ENCODE measurements at places on chromosomes 4 and X.

DNA sequence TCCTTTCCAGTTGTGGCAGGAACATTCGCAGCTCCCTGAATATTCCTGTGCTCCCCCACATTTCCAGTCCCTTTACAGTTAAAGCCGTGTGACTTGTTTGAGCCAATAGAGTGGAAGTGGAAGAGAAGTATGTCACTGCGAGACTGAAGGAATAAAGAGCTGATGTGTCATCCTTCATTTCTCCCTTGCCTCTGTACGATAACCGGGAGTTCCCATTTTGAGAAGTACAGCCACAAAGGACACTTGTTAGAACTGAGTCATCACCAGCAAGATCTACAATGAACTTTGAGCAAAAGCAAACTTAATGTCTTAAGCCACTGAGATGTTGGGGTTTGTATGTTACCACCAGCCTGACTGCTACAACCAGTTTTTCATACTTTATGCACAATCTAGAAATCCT, 92.3 kb downstream of the SPRY1 start:
- DNase-seq: no peak

DNA sequence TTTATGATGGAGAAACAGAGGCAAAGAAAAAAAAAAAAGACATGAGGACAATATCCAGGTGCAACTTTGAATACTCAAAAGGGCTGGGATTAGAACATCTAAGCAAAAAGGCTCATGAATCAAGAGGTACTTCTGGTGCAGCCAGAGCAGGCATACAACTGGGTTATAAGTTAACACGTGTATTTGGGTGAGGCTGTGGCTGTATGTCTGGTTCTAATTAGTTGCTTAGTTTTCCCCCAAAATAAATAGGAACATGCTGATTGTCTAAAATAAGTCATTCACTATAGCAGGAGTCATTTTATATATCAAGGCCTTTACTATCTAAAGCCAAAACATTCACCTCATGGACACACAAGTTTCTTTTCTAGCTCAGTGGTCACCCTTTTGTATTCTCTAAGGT, 20.2 kb downstream of the NHS start:
- no peak for DNase-seq

GRCh38 chr4:76802236-76803021, 95.5 kb downstream of the SOWAHB start:
- DNase-seq: no peak

DNA sequence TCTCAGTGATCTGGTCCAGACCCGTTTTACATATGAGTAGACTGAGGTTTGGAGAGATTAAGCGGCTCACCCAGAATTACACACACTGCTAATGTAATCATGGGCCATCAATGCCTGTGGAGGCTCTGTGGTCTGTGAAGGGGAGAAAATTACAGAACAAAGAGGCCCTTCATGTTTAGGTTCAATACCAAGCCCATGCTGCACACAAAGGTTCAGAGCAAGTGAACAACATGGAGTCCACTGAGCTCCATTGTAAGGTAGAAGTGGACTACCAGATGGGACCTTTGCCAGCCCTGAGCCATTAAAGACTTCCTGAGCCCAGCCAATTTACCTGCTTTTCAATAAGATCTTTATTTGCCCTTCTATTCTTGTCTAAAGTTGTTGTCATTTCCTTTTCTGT, 109.8 kb downstream of the LUZP4 start:
- no peak for DNase-seq

GRCh38 chr4:183142571-183143550, 43.8 kb downstream of the WWC2 start:
- no peak for DNase-seq

GRCh38 chrX:15146515-15146914, 123.4 kb downstream of the ASB9 start:
- no peak for DNase-seq

DNA sequence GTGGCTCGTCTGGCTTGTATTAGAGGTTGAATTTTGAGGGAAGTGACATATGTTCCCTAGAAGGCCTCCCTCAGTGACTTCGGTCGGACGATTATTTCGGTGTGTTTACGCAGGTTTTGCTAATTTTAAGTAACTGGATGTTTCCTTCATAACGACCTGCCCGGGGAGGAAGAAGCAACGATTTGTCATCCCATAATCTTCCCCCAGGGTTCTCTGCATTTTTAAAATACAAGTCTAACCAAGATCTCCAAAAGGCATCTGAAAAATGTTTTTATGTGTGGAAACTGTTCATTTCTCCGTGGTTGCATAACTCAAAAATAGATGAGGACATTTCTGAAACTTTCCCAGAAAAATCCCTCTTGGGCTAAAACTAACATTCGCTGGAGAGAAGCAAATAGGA, 195.4 kb downstream of the SHOX start:
- no peak for DNase-seq

DNA sequence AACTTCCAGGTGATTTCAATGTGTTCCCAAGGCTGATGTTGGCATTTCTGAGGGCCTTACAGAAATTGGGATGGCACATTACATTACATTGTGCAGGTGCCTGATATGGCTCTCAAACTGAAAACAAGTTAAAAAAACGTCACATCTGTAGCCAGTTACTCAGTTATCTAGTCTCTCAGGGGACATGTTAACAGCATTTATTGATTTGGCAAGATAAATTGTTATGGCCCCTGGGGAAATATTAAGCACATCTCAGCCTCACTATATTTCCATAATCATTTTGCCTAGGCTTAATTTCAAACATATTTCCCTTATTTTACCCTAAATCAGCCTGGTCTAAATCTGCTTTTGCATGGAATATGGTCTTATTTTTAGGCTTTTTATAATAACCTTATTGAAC, 290.0 kb downstream of the IL15 start:
- no peak for DNase-seq

- no peak for DNase-seq
These were observed 97.1 kb downstream of the ENOX2 start for GRCh38 chrX:130805903-130806302.

DNA sequence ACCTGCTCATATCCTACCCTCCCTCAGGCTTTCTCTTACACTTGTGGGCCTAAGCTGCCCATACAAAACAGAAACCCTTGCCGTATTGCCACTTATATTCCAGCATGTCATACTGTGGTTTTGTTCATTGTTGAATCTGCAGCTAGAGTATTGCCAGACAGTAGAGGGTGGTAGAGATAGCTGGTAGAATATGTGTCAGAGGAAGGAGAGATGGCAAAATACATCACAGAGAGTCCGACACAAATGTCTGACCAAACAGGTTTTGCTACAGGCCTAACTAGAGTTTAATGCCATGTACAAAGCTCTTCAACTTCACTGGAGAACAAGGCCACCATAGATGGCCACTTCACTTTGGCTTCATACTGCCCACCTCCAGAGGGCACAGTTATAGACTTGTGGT, 160.1 kb downstream of the EFHC2 start:
- DNase-seq: no peak

- DNase-seq: no peak
These were observed 327.6 kb upstream of the MAOA start for GRCh38 chrX:43328358-43328946.

GRCh38 chr4:58807843-58808615, 1697.8 kb upstream of the IGFBP7 start:
- DNase-seq: no peak

DNA sequence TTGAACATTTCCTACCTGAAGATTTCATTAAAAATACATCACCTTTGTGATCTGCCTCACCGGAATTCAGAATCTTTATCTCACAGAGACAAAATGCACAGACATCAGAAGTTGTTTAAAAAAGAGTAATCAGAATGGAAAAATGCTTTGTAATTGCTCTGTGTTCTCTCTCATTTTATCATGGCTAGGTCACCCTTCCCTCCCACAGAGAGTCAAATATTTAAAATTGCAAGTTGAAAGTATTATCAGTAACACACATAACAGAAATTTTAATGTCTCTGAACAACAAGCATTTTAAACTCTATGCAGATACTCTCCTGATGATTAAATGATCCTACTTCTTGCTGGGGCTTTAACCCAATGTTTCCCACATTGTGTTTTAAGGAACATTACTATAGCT, 362.0 kb downstream of the CBLL2 start:
- no peak for DNase-seq

DNA sequence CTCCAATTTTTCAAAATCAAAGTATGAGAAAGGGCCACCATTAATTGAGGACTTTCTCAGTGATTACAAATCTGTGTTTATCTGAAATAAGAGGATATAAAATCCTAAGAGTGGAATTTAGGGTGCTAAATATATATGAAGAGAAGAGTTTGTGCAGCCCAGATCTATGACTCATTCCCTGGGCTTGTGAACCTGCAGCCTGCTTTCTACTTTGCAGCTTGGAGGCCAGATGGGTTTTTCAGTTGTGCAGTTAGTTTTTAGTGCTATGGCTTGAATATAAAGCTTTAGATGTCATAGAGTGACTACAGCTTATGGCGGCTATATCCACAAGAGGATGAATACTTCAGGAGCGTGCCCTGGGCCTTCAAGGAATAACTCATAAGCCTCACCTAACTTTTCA, 1391.1 kb downstream of the FSTL5 start:
- no peak for DNase-seq

- DNase-seq: no peak
These were observed 167.8 kb downstream of the AASDH start for GRCh38 chr4:56219447-56219846.

DNA sequence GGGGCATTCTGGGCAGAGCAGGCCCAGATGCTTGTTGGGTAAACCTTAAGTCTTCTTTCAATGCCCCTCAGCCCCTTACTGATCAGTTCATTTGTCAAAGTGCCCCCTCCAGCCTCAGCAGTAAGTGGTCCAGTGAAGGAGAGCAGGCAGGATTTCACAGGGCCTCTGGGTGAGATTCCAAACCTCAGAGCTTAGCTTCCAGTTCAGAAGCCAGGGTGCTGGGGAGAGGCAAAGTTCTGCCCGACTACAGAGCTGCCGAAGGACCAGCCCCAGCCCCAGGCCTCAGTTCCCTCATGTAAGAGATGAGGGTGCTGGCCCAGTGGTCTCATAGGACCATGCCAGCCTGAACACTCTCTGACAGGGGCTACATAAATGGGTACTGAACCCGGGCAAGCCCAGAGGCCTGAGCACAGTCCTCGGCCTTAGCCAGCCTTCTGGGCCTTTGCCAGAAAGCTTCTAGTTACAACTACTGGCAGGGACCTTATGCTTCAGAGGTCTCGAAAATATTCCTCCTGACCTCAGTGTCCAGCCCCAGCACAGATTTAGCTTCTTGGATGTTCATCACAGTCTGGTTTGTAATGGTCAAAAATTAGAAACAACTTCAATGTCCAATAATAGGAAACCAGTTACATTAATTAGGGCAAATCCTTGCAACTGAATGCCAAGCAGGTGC, 851 bp upstream of the RIPPLY1 start:
- no peak for DNase-seq

DNA sequence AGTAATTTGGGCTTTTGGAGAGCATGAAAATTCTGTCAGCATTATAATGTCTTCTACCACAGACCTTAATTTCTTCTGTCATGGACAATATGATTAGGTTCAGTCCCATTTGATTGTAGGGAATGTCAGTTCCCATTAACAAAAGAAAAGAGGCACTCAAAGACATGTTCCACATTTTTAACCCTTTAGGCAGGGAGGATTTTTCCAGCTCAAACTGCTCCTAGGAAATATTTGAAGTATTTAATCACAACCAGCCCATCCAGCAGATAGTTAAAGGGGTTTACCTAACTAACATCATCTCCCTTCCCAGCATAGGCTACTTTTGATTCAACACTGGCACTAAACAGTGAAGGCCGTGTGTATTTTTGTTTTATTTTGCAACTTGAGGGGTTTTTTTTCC, 256.0 kb downstream of the DHX15 start:
- DNase-seq: no peak

DNA sequence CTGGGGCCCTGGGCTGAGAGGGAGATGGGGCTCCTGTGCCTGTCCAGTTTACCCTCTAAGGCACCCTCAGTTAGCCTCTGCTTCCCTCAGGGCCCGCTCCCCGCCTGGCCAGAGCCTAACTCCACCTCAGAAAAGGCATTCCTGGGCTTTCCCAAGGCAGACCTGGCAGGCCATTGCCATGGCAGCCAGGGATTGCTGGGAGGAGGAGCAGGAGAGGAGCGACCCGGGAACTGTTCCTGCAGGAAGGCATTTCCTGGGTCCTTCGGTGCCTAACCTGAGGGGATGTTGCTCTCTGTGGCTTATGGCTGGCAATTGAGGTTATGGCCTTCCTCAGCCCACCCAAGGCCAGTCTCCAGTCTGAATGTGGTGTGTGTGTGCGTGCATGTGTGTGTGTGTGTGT, 131.3 kb downstream of the PJA1 start:
- no peak for DNase-seq

- no peak for DNase-seq
These were observed 119.3 kb downstream of the AFF1 start for GRCh38 chr4:87053802-87054767.

DNA sequence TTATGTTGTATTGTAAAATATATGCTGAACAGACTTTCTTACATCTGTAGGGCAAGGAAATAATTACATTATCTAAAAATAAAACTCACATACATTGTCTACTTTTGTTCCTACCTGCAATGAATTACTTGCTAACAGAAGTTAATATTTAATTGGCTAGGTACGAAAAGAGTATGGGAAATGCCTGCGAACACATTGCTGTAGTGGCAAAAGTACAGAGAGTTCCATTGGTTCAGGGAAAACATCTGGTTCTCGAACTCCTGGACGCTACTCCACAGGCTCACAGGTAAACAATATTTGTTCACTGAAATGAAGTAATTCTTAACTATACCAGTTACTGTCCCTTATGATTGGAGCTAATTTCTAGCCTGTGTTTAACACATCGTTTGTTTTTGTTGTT, 837.4 kb downstream of the ADGRL3 start:
- no peak for DNase-seq

GRCh38 chrX:21831496-21831895, 7.9 kb upstream of the MBTPS2 start:
- no peak for DNase-seq

DNA sequence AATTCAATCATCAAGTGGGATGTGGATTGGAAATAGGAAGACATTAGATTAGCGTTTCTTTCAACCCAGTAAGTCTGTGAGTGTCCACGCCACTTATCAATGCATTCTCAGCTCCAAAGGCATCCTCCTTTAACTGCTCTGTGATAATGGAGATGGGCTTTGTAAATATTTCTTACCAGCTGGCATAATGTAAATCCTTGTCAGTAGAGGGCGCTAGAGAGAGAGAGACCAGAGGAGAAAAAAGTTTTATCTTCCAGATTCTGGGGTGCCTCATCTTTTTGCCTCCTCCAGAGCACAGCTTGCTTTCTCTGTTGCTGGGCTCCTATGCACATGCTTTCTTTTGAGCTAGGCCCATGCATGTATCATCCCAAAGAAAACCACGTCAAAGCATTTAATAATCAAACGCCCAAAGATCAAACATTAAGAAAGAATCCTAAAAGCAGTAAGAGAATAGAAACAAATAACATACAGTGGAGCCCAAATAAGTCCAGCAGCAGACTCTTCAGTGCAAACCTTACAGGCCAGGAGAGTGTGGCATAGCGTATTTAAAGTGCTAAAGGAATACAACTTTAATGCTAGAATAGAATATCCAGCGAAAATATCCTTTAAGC, 9.6 kb upstream of the MTMR1 start:
- DNase-seq: no peak

GRCh38 chr4:93749292-93749761, 79.2 kb upstream of the ATOH1 start:
- DNase-seq: no peak

- no peak for DNase-seq
These were observed 69.8 kb downstream of the BMPR1B start for GRCh38 chr4:94827481-94828110.
